ENCODE measurements at places on chromosomes 7 and 10.

GRCh38 chr10:77667426-77668324, 30.1 kb upstream of the KCNMA1 start:
- DNase-seq = no peak

- DNase-seq = no peak
Measured at GRCh38 chr10:11097686-11098085, 80.0 kb downstream of the CELF2 start.

DNA sequence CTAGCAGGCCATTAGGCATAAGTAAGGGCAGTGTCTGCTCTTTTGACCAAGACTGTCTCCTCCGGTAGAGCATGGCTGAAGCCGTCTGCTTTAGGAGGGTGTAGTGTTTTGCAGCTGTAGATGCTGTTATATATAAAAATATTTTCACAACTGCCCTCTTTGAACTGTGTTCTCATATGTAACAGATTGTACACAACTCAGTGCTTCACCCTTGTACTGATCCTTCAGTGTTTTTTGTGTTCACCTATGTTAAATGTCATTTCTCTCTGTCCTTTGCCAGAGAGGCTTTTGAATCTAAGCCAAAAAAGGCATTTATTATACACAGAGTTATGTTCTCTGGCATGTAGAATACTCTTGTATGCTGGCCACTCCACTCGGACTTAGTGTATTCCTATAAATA, 135.5 kb downstream of the BICC1 start:
- no peak for DNase-seq

- no peak for DNase-seq
Measured at GRCh38 chr7:19133390-19133789, 11.8 kb downstream of the FERD3L start.

DNA sequence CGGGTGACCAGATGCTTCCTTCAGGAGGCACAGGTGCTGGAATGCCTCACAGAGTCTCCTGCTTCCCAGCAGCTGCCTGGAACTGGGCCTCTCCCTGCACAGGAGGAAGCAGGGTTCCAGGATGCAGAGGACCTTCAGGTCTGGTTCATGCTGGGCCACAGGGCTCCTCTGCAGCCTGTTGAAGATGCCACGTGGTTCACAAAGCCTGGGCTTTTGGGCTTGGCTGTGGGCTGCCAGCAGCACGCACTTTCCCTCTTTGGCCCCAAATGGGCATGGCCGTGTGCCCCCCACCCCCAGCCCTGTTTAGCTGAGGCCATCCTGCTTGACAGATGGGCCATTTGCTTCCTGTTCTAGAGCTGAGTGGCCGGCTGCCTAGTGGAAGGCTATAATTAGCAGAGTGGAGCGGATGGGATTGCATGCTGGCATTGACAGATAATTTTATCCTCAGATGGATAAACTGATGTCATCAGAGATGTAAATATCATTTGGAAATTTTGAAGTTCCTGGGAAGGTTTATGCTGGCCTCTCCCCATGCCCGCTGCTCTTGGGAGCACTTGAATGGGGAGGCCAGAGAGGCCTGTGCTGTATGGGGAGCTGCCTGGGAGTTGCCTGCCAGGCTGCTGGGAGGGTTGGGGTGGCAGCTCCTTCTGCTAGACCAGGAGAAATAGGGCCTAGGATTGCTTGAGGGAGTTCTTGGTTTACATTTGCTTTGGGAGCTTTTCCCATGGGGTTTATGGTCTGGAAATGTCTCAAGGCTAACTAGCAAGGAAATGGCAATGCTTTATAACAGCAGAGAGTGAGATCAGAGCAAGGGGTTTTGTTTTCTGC, 28.2 kb downstream of the TSPAN15 start:
- no peak for DNase-seq

DNA sequence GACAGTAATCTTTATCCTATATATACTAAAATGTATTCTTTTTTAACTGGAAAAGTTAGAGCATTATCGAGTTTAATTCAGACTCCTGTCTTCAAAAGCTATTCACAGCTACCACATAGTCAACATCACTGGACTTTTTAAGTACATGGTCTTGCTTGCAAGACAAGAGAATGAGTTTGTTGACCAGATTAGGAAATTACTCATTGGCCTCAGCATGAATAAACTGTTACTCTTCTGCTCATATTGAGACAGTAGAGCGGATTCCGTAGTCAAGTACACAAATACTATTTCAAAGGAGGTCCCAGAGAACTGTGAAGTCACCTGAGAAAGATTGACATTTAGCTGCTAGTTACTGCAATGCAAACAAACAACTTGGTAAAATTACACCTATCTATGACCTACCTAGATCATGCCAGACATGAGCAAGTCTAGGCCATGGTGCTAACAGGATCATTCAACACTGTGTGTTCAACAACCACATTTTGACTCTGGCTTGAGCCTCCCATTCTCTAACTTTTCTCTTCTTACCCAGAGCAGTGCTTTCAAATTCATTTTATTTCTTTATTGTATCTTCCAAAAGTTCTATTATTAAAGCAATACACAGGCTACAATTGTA, 280.9 kb downstream of the NEBL start:
- DNase-seq = no peak

DNA sequence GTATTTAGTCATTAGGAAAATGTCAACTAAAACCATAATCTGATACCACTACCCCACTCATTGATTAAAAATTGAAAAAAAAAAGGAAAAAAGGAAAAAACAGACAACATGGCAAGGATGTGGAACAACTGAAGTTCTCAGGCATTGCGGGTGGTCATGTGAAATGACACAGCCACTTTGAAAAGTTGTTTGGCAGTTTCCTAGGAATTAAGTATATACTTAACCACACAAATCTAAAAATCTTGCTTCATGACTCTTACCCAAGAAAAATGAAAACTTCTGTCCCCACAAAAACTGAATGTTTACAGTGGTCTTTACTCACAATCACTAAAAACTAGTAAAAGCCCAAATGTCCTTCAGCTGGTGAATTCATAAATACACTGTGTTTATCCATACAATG, 254.5 kb downstream of the AHR start:
- peak; percentile 43 for DNase-seq

- DNase-seq = no peak
Measured at GRCh38 chr10:118139321-118139720, 92.6 kb upstream of the RAB11FIP2 start.

- no peak for DNase-seq
Measured at GRCh38 chr10:4623200-4623599, 202.8 kb upstream of the AKR1E2 start.

- no peak for DNase-seq
Measured at GRCh38 chr10:29285624-29286051, 3.2 kb upstream of the LYZL1 start.

DNA sequence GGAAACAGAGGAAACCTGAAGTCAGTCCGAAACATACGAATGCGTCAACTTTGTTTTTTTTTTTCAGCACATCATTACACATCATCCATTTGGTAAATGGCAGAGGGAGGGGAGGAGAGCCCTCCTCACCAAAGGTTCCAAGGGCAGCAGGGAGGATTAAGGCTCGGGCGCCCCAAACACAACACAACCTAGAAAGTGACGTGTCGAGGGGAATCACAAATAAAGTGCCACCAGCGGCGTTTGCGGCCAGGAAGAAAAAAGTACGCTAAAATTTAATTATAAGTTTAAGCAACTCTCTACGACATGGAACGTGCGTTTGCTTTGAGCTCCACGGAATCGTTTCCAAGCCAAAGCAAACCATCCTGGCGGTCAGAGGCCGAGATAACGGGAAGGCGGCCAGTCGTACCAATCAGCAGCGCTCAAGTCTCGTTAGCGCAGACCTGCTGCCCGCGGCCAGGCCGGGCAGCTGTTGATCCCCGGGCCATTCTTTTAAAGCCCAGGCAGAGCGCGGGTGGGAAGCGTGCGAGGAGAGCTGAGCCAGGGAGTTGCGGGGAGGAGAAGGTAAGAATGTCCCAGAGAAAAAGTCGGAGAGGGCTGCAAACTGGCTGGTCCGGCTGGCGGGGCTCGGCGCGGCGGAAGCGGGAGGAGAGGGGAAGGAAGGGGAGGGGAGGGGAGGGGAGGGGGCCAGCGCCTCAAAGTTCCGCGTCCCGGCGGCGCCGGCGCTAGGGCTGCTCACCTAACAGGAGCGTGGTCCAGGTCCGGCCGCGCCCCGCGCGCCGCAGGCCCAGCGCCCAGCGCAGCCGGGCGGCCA, 719 bp downstream of the DPY19L1 start:
- peak; percentile 56 for DNase-seq

DNA sequence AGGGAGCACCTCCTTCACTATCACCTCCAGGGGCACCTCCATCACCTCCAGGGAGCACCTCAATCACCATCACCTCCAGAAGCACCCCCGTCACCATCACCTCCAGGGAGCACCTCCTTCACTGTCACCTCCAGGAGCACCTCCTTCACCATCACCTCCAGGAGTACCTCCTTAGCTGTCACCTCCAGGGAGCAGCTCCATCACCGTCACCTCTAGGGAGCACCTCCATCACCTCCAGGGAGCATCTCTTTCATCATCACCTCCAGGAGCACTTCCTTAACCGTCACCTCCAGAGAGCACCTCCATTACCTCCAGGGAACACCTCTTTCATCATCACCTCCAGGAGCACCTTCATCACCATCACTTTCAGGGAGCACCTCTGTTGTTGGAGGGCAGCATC, 103.0 kb downstream of the DNAJB6 start:
- no peak for DNase-seq

- DNase-seq = no peak
Measured at GRCh38 chr10:3868271-3868664, 83.3 kb upstream of the KLF6 start.

DNA sequence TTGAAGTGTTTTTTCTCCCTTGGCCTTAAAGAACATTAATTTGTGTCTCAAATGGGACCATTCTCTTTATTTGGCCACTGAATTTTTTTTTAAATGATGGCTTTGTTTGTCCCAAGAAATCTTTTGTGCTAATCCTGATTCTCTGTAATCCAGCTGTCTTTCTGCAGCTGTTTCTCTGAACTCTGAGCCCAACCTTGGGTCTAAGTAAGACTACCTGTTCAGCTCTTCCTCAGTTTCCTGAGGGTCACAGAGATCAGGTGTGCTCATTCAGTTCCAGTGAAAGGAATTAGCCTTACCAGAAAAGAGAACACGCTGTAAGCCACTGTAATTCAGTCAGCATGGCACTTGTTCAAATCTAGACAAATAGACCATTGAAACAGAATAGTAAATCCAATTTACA, 94.2 kb downstream of the ANKIB1 start:
- DNase-seq = no peak

- DNase-seq = no peak
Measured at GRCh38 chr7:1882451-1882850, 212.4 kb downstream of the ELFN1 start.

- no peak for DNase-seq
Measured at GRCh38 chr10:30732671-30733070, 103.1 kb upstream of the LYZL2 start.

DNA sequence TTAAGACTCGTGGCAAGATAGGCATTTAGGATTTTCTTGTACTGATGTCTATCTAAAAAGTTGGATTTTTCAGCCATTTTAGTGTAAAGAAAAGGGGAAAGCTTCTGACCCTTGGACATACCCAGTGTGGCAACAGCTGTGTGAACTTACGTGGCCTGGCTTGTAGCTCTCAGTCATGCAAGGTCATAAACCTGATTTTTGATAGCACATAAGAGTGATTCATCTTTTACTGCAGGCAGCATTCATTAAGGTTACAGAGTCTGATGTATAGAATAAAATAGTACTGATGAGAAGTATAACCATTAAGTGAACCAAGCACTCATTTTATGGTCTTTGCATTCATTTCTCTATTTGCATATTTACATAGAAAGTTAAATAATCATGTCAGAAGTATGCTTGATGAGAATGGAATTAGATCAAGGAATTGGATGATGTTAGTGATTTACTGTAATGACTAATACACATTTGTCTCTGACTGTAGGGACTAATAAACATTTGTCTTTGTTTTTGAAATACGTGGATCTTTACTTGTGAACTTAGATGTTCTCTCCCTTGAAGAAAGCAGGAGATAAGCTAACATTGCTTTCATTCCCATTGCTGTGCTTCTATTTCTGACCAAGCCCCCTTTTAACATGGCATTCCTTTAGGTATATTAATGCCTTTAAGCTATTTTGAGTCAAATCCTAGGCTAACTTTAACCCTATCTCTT, 88.2 kb downstream of the GSDME start:
- DNase-seq = peak; percentile 17

DNA sequence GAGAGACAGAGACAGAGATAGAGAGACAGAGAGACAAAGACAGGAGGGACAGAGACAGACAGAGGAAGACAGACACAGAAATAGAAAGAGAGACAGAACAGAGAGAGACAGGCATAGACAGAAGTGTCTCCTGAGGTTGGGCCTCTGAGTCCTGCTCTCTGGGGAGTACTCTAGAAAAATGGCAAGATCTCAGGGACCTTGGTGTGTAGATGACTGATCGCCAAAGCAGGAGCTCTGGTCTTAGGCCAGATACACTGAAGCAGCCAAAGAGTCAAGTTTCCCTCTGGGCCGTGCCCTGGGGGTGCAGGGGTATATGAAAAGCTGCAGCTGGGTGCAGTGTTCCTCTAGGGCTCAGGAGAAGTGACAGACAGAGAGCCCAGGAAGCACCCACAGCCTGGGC, 176.6 kb upstream of the TNS3 start:
- peak; percentile 46 for DNase-seq

DNA sequence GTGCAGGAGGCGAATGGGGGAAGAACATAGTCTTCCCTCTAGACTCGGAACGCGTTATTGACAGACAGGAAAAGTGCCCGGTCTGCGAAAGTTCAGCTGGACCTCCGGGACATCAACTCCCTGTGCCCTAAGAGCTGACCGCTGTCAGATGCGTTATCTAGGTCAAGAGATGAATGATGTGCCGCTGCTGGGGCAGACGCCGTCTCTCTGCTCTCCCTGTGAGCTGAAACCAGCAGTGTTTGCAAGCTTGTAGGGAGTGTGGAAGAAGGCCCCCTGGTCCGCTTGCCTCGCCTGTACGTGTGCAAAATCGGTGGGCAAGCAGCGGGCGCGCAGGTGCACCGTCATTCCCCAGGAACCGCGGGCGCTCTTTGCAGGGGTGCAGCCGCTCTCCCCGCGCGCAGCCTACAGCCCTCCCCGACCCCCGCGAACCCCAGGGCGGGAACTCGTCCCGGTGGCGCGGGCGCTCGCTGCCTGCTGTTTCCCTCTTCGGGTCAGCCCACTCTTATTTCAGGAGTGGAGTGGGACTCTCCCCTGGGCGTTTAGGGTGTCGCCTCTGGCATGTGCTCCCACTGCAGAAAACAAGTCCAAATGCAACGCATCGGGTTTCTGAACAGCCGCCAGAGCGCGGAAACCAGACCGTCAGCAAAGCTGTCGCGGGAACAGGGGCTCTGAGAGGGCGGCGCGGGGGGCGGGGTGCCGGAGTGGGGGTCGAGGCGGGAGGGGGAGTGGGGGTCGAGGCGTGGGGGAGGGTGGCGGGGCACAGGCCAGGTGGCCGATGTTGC, 1.8 kb upstream of the PFKFB3 start:
- DNase-seq = no peak

- DNase-seq = no peak
Measured at GRCh38 chr10:63720072-63720537, 198.9 kb downstream of the REEP3 start.

GRCh38 chr7:134885967-134886352, 100.3 kb upstream of the AGBL3 start:
- DNase-seq = peak; percentile 84

- no peak for DNase-seq
Measured at GRCh38 chr10:59107147-59107546, 69.3 kb upstream of the PHYHIPL start.
